ENCODE measurements at places on chromosomes 6 and 20. TPM values are rescaled to one million over a fixed set of nuclear protein-coding genes. Genes with fewer than 3 reads are reported as not detected.

DNA sequence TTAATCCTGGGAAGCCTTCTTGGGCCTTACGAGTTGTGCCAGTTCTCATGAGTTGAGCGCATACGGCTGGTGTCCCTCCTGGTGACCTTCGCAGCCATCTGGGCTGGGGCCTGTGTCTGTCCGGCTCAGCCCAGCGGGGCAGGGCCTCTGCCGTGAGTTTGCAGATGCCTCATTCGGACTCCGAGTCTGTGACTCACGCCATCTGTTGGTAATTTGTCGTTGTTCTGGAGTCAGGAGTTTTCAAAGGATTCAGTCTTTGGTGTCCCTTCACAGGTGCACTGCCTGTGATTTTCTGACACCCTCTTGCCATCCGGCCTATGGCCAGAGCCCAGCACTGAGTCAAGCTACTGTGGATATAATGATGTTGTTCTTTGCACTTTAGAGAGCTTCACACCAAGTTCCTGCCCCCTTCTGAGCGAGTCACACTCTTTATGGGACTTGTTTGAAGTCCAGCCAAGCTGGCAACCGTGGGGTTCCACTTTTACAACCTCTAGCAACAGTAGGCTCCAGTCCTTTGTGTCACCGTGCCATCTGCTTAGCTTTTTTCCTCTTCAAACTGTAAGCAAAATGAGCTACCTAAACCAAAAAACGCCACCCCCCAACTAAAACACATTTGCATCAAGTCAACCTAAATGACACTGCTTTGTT is 175.6 kb downstream of the AIG1 start:
- H3K4me1 ChIP-seq: no peaks in the 10 kb centered on the region
- H3K27me3 ChIP-seq: no peaks in the 10 kb centered on the region
- no peaks in the 10 kb centered on the region for H3K36me3 ChIP-seq

- H3K27ac ChIP-seq: no peak overlapping the region
- no peak for DNase-seq
- H3K4me1 ChIP-seq: no peaks in the 10 kb centered on the region
- H3K27me3 ChIP-seq: no peaks in the 10 kb centered on the region
- no peak overlapping the region for H3K4me3 ChIP-seq
Measured at GRCh38 chr6:98382246-98382645, 452.1 kb upstream of the POU3F2 start.

RIPOR2 gene
- polyA plus RNA-seq: 24.6 TPM

DNA sequence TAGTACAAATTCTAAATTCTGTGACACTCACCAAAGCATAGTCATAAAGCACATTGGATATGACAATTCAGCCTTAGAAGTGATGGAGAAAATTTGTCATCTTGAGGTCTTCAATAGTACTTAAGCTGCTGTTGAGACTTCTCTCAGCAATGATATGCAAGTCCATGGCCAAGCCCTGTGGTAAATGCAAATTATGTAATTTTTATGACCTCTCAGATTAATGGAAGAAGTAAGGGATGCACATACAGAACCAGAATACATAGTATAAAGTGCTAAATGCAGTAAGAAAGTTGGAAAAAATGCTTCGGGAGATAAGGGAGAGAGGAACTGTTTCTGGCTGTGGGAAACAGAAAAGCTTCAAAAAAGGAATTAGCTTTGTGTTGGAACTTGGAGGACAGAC is 700.7 kb downstream of the RNF144B start:
- no peak overlapping the region for H3K4me3 ChIP-seq
- no peak for DNase-seq
- no peaks in the 10 kb centered on the region for H3K36me3 ChIP-seq
- no peaks in the 10 kb centered on the region for H3K27me3 ChIP-seq
- H3K27ac ChIP-seq: no peak overlapping the region

GRCh38 chr20:50085481-50086365 is 27.2 kb downstream of the UBE2V1 start:
- H3K4me1 ChIP-seq: peaks cover 6% of the 10 kb centered on the region
- H3K4me3 ChIP-seq: no peak overlapping the region
- H3K27me3 ChIP-seq: no peaks in the 10 kb centered on the region
- H3K27ac ChIP-seq: peak overlapping the region; percentile 26
- peaks cover 11% of the 10 kb centered on the region for H3K36me3 ChIP-seq

HCRTR2 gene
- polyA plus RNA-seq: not detected

GRCh38 chr6:75084018-75084417 is 121.8 kb downstream of the COL12A1 start:
- H3K36me3 ChIP-seq: no peaks in the 10 kb centered on the region
- H3K4me3 ChIP-seq: no peak overlapping the region
- DNase-seq: no peak
- H3K4me1 ChIP-seq: no peaks in the 10 kb centered on the region
- H3K27me3 ChIP-seq: peaks cover 4% of the 10 kb centered on the region

CD164 gene
- polyA plus RNA-seq: 237 TPM

- H3K27me3 ChIP-seq: no peaks in the 10 kb centered on the region
- H3K27ac ChIP-seq: no peak overlapping the region
- H3K4me1 ChIP-seq: no peaks in the 10 kb centered on the region
Measured at GRCh38 chr6:100693249-100693927, 187.7 kb downstream of the ASCC3 start.

OVOL2 gene
- not detected for polyA plus RNA-seq

DNA sequence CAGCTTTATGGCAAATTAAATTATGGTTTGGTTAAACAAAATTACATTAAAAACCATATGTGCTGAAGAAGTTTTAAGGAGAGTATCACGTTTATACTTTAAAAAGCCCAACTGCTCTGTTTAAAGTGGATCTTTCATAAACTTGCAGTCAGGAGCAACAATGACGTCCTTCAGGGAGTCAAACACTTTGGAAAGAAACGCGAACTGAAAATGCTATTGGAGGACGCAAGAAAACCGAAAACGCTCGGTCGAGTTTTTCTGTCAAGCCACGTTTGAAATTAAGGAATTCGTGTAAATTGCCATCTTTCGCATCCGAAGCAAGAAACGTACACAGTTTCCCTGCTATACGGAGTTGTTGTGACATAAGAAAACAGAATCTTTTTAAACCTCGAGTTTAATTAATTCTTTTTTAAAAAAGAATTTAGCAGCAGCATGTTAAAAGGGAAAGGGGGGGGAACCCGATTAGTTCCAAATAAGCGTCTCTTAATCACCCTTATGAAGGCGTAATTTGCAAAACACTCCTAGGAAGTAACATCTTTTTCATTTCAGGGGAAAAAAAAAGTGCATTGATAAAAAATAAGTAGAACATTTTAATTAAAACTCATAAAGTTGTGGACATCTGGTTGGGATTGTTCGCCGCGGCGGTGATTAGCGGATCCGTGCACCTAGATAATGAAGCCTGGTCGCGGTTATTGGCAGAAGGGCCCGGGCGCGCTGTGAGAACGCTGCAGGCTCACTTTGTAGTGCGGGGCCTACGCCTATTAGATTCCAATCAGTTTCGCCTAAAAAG is 295.4 kb downstream of the TFAP2C start:
- DNase-seq: no peak
- H3K27ac ChIP-seq: no peak overlapping the region
- no peaks in the 10 kb centered on the region for H3K4me1 ChIP-seq
- H3K27me3 ChIP-seq: no peaks in the 10 kb centered on the region
- H3K36me3 ChIP-seq: no peaks in the 10 kb centered on the region

- H3K27ac ChIP-seq: no peak overlapping the region
- H3K36me3 ChIP-seq: no peaks in the 10 kb centered on the region
- no peak for DNase-seq
Measured at GRCh38 chr6:57216235-57217101, 5.6 kb downstream of the RAB23 start.

Measured in GM12878 (cell line).